ENCODE measurements at places on chromosomes 6 and 20.

DNA sequence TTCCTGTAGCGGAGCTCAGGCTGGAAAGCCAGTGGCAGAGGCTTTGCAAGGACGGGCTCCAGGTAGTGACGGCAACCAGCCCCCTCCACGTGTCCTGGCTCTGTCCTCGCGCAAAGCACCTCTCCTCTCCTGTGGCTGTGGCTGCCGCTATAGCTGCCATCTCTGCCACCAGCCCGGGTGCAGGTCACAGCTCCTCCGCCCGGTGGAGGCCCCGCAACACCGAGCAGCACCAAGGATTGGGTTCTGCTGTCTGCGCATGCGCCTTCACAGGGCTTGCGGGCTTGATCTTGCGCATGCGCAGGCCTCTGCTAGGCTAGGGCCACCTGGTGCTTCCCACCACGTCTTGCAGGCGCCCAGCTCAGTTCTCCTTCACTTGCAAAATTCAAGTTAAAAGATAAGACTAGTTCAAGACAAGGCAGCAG is 625.4 kb downstream of the QKI start:
- no peak overlapping the region for H3K27ac ChIP-seq
- no peaks in the 10 kb centered on the region for H3K27me3 ChIP-seq
- H3K36me3 ChIP-seq, result no peaks in the 10 kb centered on the region

- H3K36me3 ChIP-seq, result peaks cover 80% of the 10 kb centered on the region
- H3K27ac ChIP-seq, result peak overlapping the region; percentile 66
- no peaks in the 10 kb centered on the region for H3K27me3 ChIP-seq
- H3K4me1 ChIP-seq, result peaks cover 56% of the 10 kb centered on the region
- peak overlapping the region; percentile 20 for H3K4me3 ChIP-seq
- DNase-seq, result peak; percentile 87
Observed at GRCh38 chr6:36682328-36683144, 4.0 kb downstream of the CDKN1A start.

DNA sequence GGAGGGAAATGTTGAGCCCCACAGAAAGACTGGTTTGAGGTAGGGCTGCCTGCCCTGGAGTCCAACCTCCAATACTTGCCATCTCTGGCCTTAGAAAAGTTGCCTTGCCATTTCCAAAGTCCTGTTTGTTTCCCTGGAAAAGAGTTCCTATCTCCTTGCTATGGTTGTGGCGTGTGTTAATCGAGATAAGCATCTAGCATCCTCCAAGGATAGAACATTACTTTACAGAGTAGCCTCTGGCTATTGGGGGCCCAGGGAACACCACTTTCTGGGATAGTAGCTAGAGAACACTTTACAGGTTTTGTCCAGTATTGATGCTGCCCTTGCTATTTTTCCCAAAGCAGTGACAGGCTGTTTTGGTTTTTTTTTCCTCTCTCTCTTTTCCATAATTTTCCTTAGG is 57.4 kb upstream of the SASH1 start:
- no peaks in the 10 kb centered on the region for H3K4me1 ChIP-seq
- H3K27me3 ChIP-seq, result no peaks in the 10 kb centered on the region
- no peak overlapping the region for H3K4me3 ChIP-seq
- H3K27ac ChIP-seq, result no peak overlapping the region
- H3K36me3 ChIP-seq, result no peaks in the 10 kb centered on the region
- no peak for DNase-seq

- H3K4me3 ChIP-seq, result no peak overlapping the region
- DNase-seq, result no peak
- peaks cover 8% of the 10 kb centered on the region for H3K4me1 ChIP-seq
- no peaks in the 10 kb centered on the region for H3K27me3 ChIP-seq
- no peak overlapping the region for H3K27ac ChIP-seq
Observed at GRCh38 chr6:7905416-7905815, 5.2 kb downstream of the TXNDC5 start.

GRCh38 chr6:30800871-30801270 is 56.5 kb upstream of the IER3 start:
- H3K36me3 ChIP-seq, result no peaks in the 10 kb centered on the region
- H3K27me3 ChIP-seq, result no peaks in the 10 kb centered on the region
- no peaks in the 10 kb centered on the region for H3K4me1 ChIP-seq

GRCh38 chr20:44702776-44703175 is 12.4 kb upstream of the CCN5 start:
- no peaks in the 10 kb centered on the region for H3K36me3 ChIP-seq
- no peak overlapping the region for H3K4me3 ChIP-seq
- H3K27ac ChIP-seq, result no peak overlapping the region
- DNase-seq, result no peak
- no peaks in the 10 kb centered on the region for H3K27me3 ChIP-seq
